ENCODE measurements at places on chromosomes 11 and 22. TPM values are rescaled to one million over a fixed set of nuclear protein-coding genes. Genes with fewer than 3 reads are reported as not detected.

DNA sequence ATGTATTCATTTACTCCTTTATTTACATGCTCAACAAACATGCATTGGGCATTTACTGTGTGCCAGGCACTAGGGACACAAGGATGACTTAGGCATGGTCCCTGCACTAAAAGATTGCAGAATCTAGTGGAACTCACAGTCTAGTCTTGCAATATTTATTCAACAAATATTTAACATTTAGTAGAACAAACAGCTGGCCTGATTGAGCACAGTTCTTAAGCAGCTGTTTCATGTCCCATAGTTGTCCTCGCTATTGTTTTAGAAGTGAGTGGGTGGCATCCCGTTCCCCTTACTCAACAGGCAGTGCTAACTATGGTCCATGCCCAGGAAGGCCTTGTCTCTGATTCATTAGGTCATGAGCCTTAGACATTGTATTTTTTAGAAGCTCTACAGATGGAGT lies 459.9 kb upstream of the CADM1 start:
- no peaks in the 10 kb centered on the region for H3K4me1 ChIP-seq
- no peaks in the 10 kb centered on the region for H3K27me3 ChIP-seq
- no peak for DNase-seq
- no peak overlapping the region for H3K27ac ChIP-seq
- H3K4me3 ChIP-seq = no peak overlapping the region

DNA sequence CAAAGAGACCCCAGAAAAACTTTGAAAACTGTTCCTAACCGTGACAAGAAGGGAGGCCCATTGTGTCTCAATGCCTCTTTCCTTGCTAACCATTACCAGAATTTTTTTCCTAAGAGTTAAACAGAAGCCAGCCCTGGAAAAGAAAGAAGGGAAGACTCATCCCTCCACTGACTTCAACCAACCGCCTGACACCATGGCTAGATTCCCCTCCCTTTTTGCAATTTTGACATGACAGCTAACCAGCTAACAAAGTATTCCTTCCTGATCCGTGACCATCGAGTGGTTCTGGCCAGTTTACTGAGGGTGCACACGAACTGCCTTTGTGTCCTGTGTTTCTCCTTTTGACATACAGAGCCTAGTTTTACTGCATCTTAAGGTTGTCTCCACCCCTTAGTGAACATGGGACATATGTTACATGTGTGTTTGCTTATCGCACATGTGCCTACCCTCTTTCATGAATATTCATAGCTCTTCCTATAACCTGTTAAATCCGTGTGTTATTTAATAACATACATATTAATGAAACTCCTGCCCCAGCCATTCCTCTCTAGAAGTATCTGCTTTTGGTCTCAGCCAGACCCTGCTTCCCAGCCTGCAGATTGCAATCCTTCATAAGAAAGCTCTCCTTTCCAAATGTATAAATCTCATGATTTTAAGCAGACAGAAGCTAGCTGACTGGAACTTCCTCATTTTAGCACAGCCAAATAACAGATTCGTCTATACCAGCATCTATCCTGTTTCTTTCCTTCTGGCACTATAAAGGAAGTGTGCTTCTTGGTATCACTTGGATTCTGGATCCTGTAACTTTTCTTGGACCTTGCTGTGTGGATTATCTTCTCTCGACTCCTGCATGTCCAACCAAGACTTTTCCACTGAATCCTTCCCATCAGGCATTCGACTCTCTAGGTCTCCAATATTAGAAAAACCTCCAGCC lies 37.8 kb downstream of the RASSF10 start:
- H3K27ac ChIP-seq = no peak overlapping the region
- no peak for DNase-seq
- H3K36me3 ChIP-seq = no peaks in the 10 kb centered on the region
- H3K27me3 ChIP-seq = peaks cover 24% of the 10 kb centered on the region
- no peaks in the 10 kb centered on the region for H3K4me1 ChIP-seq

GRCh38 chr22:40413873-40414272 lies 43.5 kb downstream of the SGSM3 start:
- peaks cover 8% of the 10 kb centered on the region for H3K27me3 ChIP-seq
- no peak overlapping the region for H3K27ac ChIP-seq
- peaks cover 17% of the 10 kb centered on the region for H3K4me1 ChIP-seq
- peaks cover 25% of the 10 kb centered on the region for H3K36me3 ChIP-seq
- H3K4me3 ChIP-seq = no peak overlapping the region
- no peak for DNase-seq

- no peak overlapping the region for H3K4me3 ChIP-seq
- peak; percentile 76 for DNase-seq
- H3K4me1 ChIP-seq = peaks cover 15% of the 10 kb centered on the region
- no peaks in the 10 kb centered on the region for H3K36me3 ChIP-seq
- H3K27me3 ChIP-seq = peaks cover 31% of the 10 kb centered on the region
These were observed 136.3 kb downstream of the PKNOX2 start for GRCh38 chr11:125300791-125301218.

DNA sequence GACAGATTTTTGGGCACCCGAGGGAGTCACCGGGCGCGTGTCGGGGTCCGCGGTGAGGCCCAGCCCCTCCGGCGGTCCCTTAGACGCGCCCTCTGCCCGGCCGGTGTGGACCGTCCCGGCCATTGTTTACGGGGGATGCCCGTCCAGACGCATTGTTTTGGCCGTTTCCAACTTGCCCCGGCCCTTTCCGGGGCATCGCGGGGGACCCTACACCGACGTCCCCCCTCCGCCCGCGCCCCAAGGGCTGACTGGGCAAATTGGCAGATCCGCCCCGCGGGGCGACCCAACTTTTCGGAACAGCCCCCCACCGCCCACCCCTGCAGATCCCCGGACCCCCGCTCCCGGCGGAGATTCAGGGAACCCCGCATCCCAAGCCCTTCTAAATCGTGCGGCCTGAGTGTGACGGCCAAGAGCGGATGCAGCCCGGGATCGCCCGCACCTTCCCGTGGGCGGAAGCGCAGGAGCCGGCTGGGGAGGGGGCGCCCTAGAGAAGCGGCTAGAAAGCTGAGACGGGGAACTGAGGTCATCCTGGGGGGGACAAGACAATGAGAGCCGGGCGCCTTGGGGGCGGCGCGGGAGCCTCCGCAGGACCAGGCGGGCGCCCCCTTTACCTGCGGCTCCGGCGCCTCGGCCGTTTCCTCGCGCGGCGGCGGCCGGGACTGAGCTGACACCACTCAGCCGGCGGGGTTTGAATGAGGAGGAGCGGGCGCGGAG lies 17.1 kb upstream of the CCT8L2 start:
- no peak for DNase-seq
- H3K27me3 ChIP-seq = no peaks in the 10 kb centered on the region
- no peak overlapping the region for H3K4me3 ChIP-seq
- no peak overlapping the region for H3K27ac ChIP-seq

DNA sequence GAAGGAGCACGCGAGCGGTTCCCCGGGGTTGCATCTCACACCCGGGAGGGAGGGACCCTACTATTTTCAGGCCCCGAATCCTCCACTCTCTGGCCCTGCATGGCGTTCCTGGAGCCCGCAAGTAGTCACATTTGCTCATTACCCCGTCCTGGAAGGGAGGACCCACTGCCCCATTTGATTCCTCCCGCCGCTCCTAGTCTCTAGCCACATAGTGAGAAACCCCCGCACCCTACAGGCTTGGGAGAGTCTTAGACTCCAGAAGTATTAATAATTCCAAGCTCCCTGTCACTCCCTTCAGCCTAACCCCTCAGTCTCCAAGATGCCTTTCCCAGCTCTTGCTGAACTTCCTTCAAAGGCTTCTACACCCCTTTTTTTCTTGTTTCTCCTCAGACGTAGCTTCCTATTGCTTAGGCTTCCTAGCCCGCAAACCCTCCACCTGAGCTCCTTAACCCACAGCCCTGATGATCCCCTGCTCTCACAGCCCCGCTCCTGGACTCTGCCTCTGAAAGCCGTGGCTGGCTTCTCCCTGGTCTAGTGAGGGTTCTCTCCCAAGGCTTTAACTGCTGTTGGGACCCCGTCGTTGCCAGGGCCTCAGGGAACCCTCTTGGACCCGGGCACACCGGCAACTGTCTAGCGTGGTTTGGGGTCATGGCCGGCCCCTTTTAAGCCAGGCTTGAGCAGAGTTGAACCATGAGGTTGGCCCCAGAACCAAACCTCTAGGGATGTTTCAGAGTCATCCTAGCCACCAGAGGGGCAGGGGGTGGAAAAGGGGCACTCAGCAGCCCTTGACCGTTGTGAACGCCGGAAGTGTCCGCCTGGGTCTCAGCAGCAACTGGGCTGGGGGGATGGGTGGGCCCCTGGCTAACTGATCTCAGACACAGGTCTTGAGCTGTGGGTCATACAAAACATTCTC lies 862 bp downstream of the GGA1 start:
- H3K4me3 ChIP-seq = peak overlapping the region; percentile 96
- no peak for DNase-seq
- peaks cover 39% of the 10 kb centered on the region for H3K4me1 ChIP-seq

GRCh38 chr11:11396301-11397035 lies 43.4 kb upstream of the CSNK2A3 start:
- peak; percentile 97 for DNase-seq
- peaks cover 50% of the 10 kb centered on the region for H3K4me1 ChIP-seq
- H3K4me3 ChIP-seq = peak overlapping the region; percentile 78
- no peaks in the 10 kb centered on the region for H3K27me3 ChIP-seq
- H3K27ac ChIP-seq = peak overlapping the region; percentile 99

- peaks cover 21% of the 10 kb centered on the region for H3K36me3 ChIP-seq
- DNase-seq = peak; percentile 60
- no peak overlapping the region for H3K27ac ChIP-seq
- no peak overlapping the region for H3K4me3 ChIP-seq
- H3K4me1 ChIP-seq = no peaks in the 10 kb centered on the region
These were observed 12.8 kb downstream of the PMM1 start for GRCh38 chr22:41576877-41577276.

GRCh38 chr11:94521684-94522083 lies 9.4 kb downstream of the C11orf97 start:
- peaks cover 8% of the 10 kb centered on the region for H3K27me3 ChIP-seq
- peak; percentile 32 for DNase-seq
- no peaks in the 10 kb centered on the region for H3K36me3 ChIP-seq
- H3K27ac ChIP-seq = no peak overlapping the region
- peaks cover 10% of the 10 kb centered on the region for H3K4me1 ChIP-seq

GRCh38 chr11:69542314-69543168 lies 61.1 kb downstream of the LINC01488 start:
- H3K36me3 ChIP-seq = no peaks in the 10 kb centered on the region
- H3K27me3 ChIP-seq = peaks cover 16% of the 10 kb centered on the region
- no peak for DNase-seq
- peaks cover 26% of the 10 kb centered on the region for H3K4me1 ChIP-seq

GRCh38 chr22:31302006-31302405 lies 9.7 kb upstream of the PIK3IP1 start:
- no peak overlapping the region for H3K27ac ChIP-seq
- H3K4me1 ChIP-seq = peaks cover 2% of the 10 kb centered on the region
- no peaks in the 10 kb centered on the region for H3K36me3 ChIP-seq
- no peak for DNase-seq
- H3K4me3 ChIP-seq = no peak overlapping the region

- peaks cover 14% of the 10 kb centered on the region for H3K4me1 ChIP-seq
- no peak for DNase-seq
- H3K36me3 ChIP-seq = no peaks in the 10 kb centered on the region
- H3K4me3 ChIP-seq = no peak overlapping the region
- H3K27me3 ChIP-seq = peaks cover 2% of the 10 kb centered on the region
These were observed 28.1 kb downstream of the WBP2NL start for GRCh38 chr22:42026705-42027104.

DNA sequence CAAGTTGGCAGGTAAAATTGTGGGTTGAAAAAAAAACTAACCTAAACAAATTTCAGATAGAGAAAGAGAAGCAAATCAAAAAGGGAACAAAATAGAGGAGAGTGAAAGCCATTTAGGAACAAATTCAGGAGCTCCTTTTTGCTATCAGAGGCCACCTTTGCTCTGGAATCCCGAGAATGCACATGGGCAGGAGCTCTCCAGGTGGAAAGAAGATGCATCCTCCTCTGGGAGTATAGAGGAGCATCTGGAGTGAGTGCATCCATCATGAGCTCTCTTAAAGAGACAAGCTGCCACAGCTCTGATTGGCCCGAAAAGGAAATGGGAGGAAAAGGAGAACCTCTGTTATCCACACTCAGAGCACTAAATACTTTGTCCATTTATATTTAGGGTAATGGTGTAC lies 26.3 kb downstream of the MRGPRX1 start:
- DNase-seq = no peak
- no peaks in the 10 kb centered on the region for H3K36me3 ChIP-seq
- H3K4me3 ChIP-seq = no peak overlapping the region
- H3K27me3 ChIP-seq = peaks cover 11% of the 10 kb centered on the region
- H3K27ac ChIP-seq = no peak overlapping the region

DNA sequence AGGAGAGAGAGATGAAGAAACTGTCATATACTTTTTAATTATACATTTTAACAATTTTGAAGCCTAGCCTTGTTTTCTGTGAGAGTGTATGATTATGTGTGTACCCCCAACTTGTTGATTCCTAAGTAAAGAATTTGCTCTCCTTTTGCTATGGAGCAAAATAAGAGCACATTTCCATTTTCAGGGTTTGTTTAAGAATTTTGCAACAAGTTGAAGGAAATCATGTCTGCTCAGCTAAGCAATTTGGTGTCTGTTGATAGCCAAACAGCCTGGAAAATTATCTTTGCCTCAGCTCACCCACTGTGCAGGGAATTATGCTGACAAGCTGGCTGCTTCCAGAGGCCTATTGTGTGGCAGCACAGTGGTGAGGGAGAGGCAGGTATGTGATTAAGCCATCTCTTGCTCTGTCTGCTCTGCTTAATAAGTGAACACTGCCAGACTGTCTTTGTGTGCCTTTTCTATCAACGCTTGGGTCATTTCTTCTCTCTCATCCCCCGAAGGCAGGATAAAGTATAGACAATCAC lies 135.1 kb upstream of the TTC12 start:
- no peak overlapping the region for H3K4me3 ChIP-seq
- peaks cover 9% of the 10 kb centered on the region for H3K27me3 ChIP-seq
- H3K36me3 ChIP-seq = no peaks in the 10 kb centered on the region
- H3K4me1 ChIP-seq = peaks cover 11% of the 10 kb centered on the region
- no peak overlapping the region for H3K27ac ChIP-seq
- DNase-seq = no peak

DNA sequence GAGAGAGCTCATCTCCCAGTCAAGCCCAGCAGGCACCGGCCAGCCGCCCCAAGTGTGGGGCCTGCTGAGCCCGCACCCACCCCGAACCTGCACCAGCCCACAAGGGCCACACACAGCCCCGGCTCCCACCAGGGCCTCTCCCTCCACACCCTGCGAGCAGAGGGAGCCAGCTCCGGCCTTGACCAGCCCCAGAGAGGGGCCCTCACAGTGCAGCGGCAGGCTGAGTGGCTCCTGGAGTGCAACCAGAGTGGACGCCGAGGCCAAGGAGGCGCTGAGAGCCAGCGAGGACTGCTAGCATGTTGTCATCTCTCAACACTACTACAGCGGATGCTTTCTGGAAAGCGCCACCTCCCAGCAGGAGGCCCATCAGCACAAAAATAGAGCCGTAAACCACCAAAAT lies 10.9 kb downstream of the DEFB108B start:
- no peak overlapping the region for H3K4me3 ChIP-seq
- no peak for DNase-seq
- peaks cover 11% of the 10 kb centered on the region for H3K27me3 ChIP-seq
- H3K36me3 ChIP-seq = no peaks in the 10 kb centered on the region
- no peaks in the 10 kb centered on the region for H3K4me1 ChIP-seq
- no peak overlapping the region for H3K27ac ChIP-seq

GRCh38 chr11:101133190-101133589 lies 3.6 kb upstream of the PGR start:
- H3K4me3 ChIP-seq = no peak overlapping the region
- no peaks in the 10 kb centered on the region for H3K36me3 ChIP-seq
- no peak for DNase-seq
- H3K4me1 ChIP-seq = no peaks in the 10 kb centered on the region
- peaks cover 7% of the 10 kb centered on the region for H3K27me3 ChIP-seq
- H3K27ac ChIP-seq = no peak overlapping the region

The SMCO4 gene
- total RNA-seq = 8.9 TPM

The CCDC188 gene
- 0.54 TPM for total RNA-seq

The C22orf42 gene
- not detected for total RNA-seq

The OR5AR1 gene
- total RNA-seq = not detected

Data from HFFc6 (cell line).